SK-N-MC (cell line): ENCODE measurements at places on chromosomes 2 and 18.

- DNase-seq, result no peak
Measured at GRCh38 chr2:109129356-109129920, 433 bp downstream of the SH3RF3 start.

DNA sequence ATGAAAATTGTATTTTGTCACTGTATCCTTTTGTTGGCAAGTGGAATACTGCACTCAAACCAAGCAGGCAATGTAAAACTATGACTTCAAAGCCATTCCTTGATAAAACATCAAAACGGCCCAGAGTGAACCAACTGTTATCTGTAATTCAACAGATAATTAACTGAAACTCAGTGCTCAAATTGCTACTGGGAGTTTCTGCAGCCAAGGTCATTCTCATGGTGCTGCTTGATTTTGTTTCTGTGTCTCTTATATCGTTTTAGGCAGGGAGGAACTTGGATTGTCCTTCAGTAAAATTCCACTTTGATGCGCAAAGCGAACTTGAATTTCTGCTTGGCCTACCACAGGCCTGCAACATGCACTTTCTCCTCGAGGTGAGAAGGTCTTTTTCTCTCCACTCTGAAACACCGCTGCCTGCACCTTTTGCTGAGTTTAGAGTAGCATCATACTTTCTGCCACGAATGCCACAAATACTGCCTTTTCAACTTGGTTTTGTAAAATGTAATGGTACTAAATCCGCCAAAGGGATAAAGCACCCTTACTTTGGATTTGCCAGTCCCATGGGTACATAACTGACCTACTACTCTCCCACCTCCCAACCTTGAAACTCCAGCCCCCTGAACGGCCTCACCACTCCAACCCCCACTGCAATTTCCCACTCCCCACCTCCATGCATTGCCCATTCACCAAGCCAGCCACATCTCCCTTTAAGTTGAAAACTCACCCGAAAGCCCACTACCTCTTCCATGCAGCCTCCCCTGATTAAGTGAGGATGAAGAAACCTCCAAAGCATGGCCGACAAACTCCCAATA lies 204.7 kb downstream of the TGIF1 start:
- no peak for DNase-seq

- no peak for DNase-seq
Measured at GRCh38 chr2:43420389-43420801, 175.4 kb downstream of the THADA start.

DNA sequence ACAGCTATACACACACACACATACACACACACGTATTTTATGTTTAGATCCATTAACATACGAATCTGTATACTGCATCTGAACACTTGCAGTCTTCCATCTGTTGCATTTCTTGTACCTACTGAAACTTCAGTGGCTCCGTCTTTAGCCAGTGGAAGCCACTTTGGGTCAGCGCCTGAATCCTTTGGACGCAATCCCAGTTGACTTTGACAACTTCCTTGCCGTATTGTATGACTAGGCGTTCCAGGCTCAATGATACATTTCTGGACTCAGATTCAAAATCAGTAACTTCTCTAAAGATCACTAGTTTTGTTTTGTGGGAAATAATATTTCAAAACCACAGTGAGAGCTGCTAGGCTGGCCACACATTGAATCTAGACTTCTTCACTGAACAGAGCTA lies 101.5 kb upstream of the GPC1 start:
- DNase-seq, result no peak

- DNase-seq, result no peak
Measured at GRCh38 chr2:46846536-46846935, 69.1 kb downstream of the MCFD2 start.

DNA sequence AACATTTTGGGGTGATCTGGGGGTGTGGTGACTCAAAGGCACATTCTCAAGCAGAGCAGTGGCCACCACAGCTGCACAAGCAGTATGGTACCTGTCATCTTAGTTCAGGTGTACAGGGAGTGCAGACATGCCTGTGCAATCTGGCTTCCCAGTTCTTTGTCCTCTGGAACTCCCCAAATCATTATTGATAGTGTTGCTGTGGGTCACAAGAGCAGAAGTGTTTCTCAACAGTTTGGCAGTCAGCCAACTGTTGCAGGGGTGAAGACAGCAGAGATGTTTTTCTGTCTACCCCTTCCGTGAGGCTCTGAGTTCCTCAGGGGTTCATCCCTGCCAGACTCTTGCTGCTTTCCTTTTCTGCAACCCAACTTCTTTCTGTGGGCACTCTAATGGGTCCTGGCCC lies 206.5 kb upstream of the ZSWIM2 start:
- no peak for DNase-seq

DNA sequence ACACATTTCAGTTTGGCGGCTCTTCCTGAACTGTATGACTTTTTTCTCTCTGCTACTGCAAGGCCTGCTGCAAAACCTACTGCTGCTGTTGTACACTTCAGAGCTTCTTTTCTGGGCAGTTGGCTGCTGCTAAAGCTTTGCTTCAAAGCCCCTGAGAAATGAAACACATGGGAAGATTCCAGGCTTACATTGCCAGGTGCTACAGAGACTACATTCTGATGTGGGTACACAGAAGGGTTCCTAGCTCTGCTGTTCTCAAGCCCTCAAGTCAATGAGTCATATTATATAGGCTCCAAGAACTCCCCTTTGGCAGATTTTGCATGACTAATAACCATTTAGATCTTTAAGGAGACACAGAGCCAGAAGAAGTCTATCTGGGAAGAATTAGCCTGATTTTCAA lies 12.9 kb upstream of the PGAP1 start:
- no peak for DNase-seq

DNA sequence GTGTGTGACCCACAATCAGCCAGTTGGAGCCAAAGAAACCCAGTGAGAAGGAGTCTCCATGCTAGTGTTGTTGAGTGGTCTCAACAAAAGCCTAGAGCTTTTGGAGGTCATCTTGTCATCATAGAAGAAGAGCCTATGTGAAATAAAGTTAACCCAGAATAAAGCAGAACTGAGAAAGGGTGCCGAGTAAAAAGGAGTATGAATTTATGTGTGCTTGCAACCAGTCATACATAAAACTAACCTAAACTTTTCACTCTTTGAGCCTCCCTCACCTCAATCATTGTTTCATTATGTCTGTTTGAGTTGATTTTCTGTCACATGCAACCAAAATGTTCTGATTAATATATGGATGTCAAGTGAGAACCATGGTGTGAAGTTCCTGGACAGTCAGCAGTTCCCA lies 599.3 kb upstream of the ZEB2 start:
- DNase-seq, result no peak

DNA sequence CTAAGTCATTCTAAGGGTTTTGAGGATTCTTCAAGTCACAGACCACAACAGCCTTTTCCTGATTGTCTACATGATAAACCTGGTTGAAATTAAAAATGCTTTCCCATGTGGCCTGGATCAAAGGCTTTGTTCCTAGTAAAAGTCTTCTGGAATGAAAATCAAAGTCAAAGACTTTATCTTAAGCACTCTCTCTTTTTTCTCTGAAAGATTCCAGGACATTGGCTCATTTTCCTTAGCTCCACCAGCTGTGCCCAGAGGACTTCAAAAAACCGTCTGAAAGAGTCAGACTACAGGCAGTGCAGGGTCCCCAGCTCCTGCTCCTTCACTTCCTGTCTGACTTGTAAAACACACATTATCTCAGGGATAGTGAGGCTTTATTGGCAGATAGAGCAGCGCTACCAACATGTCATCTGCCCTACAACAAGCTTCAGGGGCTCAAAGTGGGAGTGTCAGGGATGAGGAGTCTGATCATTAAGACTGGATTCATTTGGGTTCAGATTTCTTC lies 148.2 kb downstream of the ESCO1 start:
- no peak for DNase-seq

DNA sequence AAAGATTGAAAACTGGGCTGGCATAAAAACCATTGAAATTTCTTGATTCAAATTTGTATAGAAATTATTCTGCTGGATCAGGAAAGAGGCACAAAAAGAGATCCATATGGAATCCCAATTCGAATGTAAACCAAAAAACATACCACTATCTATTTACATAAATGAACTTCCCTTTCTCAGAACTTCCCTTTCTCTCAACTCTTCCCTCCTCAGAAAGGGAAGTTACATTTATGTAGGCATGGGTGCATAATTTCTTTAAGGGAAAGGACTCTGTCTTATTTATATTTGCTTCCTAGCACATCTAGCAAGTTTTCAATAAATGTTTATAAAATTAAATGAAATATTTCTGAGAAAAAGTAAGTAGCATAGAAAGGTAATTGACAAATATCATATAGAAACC lies 398.1 kb upstream of the ATP5MC3 start:
- DNase-seq, result no peak

DNA sequence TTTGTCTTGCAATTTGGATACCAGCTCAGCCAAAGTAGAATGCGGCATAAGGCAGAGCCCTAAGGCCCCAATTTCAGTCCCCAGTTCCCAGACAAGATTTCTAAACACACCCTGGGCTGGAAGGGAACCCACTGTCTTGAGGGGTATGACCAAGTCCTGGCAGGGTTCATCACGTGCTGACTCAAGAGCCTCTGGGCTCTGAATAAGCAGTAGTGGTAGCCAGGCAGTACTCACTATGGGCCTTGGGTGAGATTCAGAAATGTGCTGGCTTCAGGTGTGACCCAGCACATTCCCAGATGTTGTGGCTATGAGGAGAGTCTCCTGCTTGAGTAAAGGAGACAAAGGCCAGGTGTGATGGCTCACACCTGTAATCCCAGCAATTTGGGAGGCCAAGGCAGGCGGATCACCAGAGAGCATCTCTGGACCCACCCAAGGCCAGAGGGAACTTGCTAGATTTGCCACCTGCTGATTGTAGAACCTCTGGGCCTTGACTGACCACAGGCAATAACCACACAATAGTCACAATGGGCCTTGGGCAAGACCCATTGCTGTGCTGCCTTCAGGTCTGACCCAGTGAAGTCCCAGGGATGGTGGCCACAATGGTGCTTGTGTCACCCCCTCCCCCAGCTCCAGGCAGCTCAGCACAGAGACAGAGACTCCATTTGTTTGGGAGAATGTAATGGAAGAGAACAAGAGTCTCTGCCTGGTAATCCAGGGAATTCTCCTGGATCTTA lies 74.9 kb downstream of the ATL2 start:
- DNase-seq, result no peak

DNA sequence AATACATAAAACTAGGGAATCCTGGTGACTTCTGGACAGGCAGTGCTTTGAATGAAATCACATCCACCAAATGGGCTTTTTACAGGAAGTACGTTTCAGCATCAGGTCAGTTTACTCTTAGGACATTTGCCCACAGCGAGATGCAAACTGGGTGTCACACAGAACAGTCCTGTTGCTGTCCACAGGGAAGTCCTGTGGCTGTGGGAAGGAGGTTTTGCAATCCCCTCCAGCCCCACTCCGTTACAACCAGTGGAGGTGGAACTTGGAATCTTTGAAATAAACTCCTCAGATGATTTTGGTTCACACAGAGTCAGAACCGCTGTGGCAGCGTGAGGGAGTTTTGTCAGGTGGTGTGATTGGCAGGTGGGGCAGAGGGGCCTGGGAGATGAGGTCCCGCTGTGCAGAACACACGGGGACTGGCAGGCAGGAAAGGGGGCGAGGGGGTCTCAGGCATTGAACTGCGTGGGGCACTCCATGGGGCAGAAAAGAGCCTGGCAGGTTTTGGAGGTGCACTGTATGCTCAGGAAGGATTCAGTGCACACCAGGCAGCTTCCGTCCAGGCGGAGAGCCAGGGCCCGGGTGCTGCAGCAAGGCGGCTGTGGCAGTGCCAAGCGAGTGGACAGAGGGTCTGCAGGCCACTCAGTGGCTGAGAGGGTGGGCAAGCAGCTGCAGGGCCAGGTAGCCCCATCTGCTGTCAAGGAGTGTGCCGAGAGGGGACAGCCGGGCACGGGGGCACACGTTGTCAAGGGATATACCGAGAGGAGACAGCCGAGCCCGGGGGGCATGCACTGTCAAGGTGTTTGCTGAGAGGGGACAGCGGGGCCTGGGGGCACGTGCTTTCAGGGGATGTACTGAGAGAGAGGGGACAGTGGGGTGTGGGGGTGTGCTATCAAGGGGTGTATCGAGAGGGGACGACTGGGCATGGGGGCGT lies 148.7 kb downstream of the LDLRAD4 start:
- no peak for DNase-seq

- no peak for DNase-seq
Measured at GRCh38 chr2:205898744-205899143, 187.2 kb downstream of the INO80D start.

DNA sequence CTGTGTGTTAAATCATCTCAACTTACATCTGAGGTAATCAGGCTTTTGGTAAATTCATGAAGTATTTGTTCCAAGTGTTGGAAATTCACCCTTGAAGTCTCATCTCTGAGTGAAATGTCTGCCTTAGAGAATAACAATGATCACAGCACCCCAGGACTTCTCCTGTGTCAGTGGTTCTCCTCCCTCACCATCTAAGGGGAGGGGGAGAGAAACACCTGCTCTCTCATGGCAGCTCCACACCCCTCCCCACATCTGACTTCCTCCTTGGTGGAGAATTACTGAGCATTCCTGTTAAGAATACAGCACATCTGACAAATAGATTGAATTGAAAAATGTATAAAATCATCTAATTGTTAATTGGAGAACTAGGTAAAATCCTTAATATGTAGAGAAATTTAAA lies 532.1 kb downstream of the RNF144A start:
- no peak for DNase-seq

- DNase-seq, result no peak
Measured at GRCh38 chr2:20576598-20577115, 74.2 kb downstream of the HS1BP3 start.
